Activated naive CD8-positive, alpha-beta T cell treated with anti-CD3 and anti-CD28 coated beads, Interleukin-2, amount 50 U/mL, for 16 hours (primary cell): ENCODE measurements at places on chromosomes 5 and 9.
A peak's percentile ranks its signal among the peaks of the same experiment; 100 is the strongest.

DNA sequence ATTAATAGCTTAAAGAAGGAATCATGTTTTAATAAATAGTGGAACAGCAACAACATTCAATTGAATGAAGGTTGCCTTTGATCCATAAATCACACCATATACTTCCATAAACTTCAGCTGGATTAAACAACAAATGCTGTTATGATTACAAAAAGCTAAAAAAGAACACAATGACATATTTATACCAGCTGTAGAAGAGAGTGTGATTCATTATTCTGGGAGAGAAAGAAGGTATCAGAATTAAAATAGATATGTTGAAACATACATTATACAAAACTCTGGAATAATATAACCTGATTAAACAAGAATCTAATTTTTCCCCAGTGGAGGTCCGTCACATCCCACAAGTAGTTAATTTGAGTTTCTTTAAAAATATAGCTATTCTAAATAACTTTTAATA, 7.5 kb upstream of the RECK start:
- no peak for DNase-seq

DNA sequence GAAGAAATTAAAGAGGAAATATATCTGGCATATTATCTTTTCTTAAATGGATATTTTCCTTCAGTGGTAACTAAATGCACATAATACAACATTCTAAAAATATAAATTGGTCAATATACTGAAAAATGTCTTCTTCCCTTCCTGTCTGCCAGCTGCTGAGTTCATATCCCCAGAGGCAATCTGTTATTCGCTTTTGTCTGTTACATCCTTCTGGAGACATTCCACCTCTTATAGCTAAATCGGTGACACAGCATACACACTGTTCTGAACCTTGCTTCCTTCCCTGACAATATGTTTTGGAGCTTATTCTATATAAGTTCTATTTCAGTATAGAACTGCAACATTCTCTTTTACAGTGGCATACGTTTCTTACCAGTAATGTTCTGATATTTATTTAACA, 147.8 kb downstream of the TENT4A start:
- DNase-seq, result no peak

GRCh38 chr9:137691646-137692351, 73.0 kb downstream of the EHMT1 start:
- no peak for DNase-seq

GRCh38 chr9:21856301-21857094, 54.1 kb downstream of the MTAP start:
- no peak for DNase-seq

GRCh38 chr9:101387871-101388506, 3.2 kb upstream of the BAAT start:
- no peak for DNase-seq

GRCh38 chr5:132012371-132013005, 1.0 kb upstream of the ACSL6 start:
- DNase-seq, result no peak

GRCh38 chr5:136080483-136081216, 51.9 kb downstream of the TGFBI start:
- DNase-seq, result no peak

DNA sequence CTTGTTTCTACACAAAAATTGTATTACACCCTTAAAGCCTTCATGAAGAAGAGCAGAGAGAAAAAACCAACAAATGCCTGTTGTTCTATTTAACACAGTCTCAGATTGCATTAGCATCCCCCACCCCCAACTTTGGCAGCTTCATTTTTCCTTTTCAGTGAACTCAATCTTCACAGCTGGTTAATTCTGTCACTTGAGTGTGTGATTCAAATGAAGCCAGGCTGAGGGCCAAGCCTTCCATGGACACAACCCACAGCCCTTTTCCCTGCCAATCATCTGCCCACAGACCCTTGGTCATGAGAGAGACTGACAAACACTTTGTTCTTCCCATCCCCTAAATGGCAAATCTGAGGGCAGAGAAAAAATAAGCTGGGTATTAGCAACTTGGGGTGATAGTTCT, 217.5 kb upstream of the NMUR2 start:
- no peak for DNase-seq

- no peak for DNase-seq
These were observed 135.2 kb downstream of the COL23A1 start for GRCh38 chr5:178454821-178455479.

DNA sequence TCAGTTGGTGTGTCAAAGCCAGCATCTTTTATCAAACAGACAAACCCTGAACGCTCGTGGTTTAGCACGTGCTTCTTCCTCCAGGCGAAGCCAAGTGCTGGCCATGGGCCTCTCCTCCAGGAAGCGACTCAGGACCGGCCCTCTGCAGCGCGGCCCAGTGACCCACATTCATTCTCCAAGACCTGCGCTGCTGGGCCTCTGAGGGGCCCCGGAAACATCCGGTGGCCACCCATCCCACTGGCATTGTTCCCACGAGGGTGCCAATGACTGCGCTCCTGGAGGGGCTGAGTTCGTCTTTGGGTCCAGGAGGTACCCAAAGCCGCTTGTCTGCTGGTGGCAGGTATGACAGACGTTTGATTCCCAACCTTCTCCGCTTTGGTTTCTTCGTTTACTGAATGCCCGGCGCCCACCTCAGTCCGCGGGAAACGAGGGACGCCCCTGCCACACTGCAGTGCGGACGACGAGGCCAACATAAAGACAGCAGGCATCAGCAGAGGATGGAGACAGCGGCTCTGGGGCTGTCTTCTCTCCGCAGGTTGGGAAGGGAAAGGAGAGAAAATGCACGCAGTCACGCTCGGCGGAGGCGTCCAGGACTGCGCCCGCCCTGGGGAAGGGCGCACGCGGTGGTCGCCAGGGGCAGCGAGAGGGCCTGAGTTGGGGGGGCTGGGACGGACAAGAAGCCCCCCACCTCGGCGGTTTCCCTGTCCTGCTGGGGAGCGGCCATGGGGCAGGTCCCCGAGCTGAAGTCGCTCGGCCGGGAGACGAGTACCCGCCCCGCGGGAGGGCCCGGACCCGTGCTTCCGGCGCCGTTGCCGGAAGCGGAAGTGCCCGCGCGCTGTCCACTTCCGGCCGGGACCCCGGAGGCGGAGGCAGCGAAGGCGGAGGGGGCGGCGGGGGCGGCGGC, at the start of gene EXOC3:
EXOC3 (plus strand) TSS at position 842 of the 904 bp plus-strand sequence. CDS start 3,030 bp downstream, outside the sequence.
- peak; percentile 32 for DNase-seq

DNA sequence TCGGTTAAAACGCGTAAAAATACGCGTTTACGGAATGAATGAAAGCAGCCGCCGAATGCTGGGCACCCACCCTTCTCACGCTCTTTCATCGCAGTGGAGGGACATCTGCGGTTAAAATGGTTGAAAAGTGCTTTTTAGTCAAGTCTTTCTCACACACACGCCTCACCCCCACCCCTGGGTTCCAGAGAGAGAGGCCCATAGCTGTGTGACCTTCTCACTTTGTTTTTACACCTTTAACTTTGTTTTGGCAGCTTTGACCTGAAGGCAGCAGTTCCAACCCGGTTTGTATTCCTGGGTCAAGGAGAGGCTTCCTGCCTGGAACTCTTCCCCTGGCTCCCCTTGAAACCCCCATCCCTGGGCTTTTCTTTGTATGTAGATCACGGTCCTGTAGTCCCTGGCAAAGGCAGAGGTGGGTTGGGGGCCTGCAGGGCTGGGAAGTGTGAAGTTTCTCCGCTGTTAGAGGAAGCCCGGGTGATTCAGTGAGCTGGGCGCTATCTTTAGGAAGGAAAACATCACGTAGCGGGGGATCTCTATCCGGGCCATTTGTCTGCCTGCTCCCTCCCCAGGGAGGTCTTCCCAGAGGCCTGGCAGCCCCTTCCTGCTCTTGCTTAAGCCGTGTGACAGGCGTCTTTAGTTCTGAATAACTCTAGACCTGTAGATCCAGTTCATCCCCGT, 29.6 kb downstream of the SPRY4 start:
- DNase-seq, result no peak

GRCh38 chr5:81837667-81838306, 86.9 kb upstream of the SSBP2 start:
- DNase-seq, result no peak

DNA sequence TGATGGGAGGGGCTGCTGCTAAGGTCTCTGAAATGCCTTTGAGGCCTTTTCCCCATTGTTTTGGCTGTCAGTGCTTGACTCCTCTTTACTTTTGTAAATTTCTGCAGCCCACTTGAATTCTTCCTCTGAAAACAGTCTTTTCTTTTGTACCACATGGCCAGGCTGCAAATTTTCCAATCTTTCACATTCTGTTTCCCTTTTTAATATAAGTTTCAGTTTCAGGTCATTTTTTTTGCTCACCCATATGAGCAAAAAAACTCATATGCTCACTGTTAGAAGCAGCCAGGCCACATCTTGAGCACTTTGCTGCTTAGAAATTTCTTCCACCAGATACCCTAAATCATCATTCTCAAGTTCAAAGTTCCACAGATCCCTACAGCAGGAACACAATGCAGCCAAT, 234.6 kb upstream of the ADRA1B start:
- DNase-seq, result no peak

- DNase-seq, result no peak
These were observed 80.3 kb upstream of the CCDC152 start for GRCh38 chr5:42676362-42676761.

DNA sequence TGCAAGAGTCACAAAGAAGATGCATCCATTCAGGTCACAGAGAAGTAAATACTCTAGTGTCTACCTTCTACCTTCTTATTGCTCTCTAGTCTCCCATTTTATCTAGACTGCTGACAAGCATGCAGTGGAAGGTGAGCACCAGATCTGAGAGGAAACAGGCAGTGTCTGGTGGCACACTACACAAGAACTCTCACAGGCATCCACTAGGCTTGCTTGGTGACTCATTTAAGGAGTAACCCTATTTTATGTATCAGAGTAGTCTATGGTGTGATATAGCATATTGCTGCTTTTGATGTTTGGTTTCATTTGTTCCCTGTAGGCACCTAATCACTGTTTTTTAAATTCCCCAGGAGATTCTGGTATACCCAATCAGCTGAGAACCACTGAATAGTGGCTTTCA, 1.6 kb upstream of the THBS4 start:
- no peak for DNase-seq

DNA sequence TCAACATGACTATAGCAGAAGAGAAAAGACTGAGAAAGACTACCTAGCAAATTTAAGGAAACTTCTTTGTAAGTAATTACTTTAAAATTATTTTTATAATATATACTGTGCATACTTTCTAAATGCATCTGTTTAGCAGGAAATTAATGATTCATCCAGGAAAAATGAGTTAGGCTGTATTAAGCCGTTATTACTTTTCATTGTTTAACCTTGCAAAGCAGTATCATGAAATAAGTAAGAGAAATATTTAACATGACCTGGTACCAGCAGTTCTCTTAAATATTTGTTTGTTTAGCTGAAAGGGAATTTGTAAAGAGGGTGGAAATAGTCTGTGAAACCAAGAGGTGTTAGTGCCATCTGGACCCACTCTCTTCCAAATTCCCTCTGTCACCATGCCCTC, 175.0 kb downstream of the GNAQ start:
- no peak for DNase-seq

DNA sequence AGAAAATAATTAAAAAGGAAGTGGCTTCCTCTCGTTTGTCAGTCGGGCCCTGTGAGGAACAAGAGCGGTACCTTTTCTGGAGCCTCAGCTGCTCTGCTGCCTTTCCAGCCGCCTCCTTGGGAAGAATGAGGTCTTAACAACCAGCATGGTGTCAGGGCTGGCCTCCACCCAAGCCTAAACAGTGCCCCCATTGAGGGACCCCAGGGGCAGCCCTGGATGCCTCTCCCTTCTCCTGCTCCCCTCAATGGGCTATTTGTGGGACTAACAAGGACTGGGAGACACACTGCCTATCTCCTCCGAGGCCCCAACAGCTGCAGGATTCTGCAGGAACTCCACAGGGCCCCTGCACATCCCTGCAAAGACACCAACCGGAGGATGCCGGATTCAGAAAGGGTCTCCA, 155.4 kb upstream of the MAP3K1 start:
- DNase-seq, result no peak

DNA sequence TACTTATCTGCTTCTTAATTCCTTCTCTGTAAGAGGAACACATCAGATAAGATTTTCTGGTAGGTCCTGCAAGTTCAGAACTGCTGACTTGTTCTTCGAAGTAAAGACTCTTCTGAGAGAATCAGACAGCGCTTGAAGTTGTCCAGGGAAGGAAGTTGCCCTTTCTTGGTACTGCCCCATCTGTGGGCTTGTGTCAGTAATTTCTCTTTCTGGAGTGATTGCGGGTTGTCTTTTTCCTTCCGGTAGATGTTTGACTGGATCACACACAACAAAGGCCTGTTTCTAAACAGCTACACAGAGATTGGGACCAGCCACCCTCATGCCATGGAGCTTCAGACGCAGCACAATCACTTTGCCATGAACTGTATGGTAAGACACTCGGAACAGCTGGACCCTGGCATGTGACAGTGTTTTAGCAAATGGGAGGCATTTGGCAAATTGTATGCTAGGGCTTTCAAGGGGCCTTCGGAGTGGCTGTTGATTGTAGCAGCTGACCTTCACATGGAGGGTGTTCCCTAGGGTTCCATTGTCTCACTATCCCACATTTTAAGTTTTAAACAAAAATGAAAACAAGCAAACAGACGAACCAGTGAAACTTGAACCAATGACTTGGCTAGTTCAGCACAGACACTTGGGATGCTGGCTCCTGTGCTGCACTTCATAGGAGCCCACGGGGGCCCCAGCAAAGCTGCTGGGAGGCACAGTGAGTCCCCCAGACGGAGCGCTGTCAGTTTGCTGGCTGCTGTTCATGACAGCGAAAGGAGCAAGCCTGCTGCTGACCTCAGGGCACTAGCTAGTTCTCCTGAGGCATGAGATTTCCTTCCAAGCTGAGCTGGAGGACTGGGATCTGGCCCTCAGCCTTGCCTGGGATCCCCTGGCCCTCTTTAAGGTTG, 149.9 kb downstream of the TRIO start:
- DNase-seq, result no peak

DNA sequence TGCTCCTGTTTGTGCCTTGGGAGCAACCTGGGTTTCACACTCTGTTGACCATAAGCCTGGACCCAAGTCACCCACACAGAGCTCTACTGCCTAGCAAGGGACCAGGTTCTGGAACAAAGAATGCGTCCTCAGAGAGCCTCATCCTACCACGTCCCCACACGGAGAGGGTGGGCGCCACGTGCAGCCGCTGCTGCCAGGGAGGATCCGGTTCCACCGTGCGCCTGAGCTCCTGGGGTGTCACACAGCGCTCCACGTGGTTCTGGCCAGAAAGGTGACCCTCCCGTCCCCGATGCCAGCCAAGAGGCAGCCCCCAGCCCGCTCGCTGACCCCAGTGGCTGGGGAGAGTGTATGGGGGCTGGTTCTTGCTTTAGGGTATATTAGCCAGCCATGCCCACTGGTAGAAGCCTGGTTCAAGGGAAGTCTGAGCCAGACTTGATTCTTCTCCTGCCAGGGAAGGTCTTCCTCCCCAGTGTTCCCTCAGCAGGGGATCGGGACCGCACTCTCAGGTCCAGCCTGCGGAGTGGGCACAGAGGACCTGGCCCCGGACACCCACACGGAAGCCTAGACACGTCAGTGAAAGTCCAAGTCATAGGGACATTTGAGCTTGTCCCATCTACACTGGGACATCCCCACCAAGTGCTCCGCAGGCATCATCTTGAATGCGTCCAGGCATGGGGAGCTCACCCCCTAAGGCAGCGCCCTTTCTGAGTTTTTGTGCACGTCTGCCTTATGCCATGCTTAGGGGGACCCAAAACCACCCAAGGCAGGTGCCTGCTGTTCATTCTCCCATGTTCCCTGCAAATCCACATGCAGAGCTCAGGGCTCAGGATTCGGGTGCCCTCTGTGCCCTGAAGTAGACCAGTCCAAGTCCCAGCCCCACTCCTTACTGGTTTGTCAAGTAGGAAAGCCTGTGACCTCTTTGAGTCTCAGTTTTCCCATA, 2.4 kb downstream of the FCN1 start:
- DNase-seq, result no peak
